Activated CD4-positive, CD25-positive, alpha-beta regulatory T cell (primary cell): ENCODE measurements at places on chromosomes 1 and 21.

DNA sequence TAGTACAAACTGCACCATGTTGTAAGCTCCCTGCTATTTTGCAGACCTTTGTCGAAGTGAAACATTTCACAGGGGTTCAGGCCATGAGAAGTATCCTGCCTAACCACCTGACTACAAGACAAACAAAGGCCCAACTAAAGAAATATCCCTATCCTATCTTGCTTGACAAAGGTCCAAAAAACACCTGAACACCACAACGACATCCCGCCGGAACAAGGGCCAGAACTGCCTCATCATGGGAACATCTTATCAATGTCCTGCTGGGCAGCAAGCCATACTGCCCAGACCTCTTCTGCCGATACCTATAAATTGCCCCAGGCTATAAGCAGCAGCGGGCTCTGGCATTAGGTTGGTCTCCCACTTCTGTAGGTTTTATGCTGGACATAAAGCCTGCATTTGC lies 12.3 kb downstream of the MYSM1 start:
- DNase-seq: no peak

GRCh38 chr1:59025898-59026426 lies 242.1 kb upstream of the JUN start:
- DNase-seq: no peak

- DNase-seq: no peak
These were observed 3.2 kb downstream of the EFHD2 start for GRCh38 chr1:15412843-15413242.

DNA sequence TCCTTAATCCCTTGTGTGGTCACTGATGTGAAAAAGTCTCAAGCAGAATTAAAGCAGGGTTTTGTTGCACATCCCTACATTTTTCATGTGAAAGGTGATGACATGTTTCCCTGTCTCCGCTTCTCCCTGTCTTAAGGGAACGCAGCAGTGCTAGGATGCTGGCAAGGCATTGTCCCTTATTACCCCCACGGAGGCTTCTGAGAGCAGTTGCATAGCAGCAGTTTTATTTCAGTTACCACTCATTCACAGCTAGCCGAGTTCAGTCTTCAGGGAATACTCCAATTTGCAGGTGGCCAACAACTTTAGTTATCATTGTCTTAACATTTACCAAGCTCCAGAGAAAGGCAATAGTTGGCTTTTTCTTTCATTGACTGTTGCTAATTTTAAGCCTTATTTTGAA lies 89.1 kb downstream of the CLEC20A start:
- DNase-seq: no peak

DNA sequence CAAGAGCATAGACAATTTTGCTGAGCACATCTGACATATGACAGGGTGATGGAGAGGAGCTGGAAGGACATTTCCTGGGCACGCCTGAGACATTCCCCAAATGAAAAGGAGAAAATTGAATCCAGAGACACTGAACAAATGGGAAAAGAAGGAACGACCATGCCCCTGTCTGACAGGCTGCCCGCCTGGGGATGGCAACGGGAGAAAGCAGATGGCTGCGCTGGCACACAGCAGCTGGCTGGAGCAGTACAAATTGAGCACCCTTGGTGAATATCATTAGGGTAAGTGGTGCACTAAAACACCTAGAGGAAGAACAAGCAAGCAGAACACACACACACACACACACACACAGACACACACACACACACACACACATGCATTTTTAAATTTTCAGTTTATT lies 174.3 kb upstream of the DUSP10 start:
- DNase-seq: no peak

DNA sequence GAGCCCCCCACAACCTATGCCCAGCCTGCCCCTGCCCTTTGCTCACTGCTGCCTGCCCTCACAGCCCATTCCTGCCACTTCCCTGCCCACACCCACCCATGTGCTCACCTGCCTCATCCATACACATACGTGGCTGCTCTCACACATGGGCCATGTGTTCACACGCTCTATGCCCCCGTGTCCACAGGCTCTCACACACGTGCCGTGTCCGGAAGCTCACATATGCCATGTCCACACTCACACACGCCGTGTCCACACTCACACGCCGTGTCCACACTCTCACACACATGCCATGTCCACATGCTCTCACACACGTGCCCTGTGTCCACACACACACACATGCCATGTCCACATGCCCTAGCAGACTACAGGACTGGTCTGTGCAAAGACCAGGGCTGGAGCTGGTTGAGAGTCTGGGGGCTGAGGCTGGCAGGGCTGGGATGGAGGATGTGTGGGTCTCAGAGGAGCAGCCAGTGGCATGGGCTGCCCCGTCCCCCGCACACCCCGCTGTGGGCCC lies 583 bp upstream of the RNF223 start:
- no peak for DNase-seq

- peak; percentile 78 for DNase-seq
These were observed at the start of gene TMEM50A for GRCh38 chr1:25338188-25338981. TMEM50A (plus strand) TSS chr1:25338334; CDS start chr1:25340487, 2,153 bp downstream.

DNA sequence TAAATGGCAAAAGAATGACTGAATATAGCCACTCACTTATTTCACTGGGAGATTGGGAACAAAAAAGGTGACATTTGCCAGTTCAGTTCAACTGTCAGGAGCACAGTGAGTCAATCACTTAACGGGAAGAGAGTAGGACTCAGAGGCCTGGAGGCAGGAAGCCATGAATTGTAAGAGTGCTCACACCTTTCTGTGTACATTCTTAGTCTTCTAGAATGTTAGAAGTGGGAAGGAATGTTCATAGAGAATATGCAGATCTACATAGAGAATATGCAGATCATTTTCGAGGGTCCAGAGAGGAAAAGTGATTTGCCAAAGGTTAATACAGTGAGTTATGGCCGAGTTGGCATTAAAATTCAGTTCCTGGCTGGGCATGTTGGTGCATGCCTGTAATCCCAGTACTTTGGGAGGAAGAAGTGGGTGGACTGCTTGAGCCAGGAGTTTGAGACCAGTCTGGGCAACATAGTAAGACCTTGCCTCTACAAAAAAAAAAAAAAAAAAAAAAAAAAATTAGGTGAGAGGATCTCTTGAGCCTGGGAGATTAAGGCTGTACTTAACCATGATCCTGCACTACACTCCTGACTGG lies 8.3 kb downstream of the IL20 start:
- no peak for DNase-seq

DNA sequence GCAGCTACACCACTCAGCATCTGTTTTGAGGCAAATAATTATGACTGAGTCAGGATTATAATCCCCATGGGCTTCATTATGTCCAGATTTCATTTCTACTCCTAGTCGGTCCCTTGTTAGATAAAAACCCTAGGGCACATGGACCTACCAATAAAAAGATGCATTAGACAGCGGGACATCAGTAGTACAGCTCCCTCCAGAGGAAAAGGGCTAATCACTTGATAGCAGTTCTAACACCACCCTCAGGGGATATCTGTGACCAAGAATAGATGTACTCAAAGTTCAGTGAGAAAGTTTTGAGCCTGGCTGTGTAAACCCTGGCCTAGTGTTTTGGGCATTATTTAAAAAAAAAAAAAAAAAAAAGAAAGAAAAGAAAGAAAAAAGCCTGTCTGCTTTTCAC lies 10.0 kb downstream of the GJA8 start:
- no peak for DNase-seq
